MG63 (cell line): ENCODE measurements at places on chromosomes 11 and 22. TPM values are rescaled to one million over a fixed set of nuclear protein-coding genes. Genes with fewer than 3 reads are reported as not detected.

- no peak for DNase-seq
These were observed 45.1 kb downstream of the KREMEN1 start for GRCh38 chr22:29117799-29118477.

- no peak for DNase-seq
These were observed 57.9 kb downstream of the SYTL2 start for GRCh38 chr11:85752890-85753581.

GRCh38 chr11:58058276-58059006 lies 27.7 kb downstream of the OR6Q1 start:
- peak; percentile 39 for DNase-seq

Gene HEPACAM
- not detected in 2 replicates for total RNA-seq

Gene ZNF202
- total RNA-seq: 10.0 and 21.2 TPM in 2 replicates

DNA sequence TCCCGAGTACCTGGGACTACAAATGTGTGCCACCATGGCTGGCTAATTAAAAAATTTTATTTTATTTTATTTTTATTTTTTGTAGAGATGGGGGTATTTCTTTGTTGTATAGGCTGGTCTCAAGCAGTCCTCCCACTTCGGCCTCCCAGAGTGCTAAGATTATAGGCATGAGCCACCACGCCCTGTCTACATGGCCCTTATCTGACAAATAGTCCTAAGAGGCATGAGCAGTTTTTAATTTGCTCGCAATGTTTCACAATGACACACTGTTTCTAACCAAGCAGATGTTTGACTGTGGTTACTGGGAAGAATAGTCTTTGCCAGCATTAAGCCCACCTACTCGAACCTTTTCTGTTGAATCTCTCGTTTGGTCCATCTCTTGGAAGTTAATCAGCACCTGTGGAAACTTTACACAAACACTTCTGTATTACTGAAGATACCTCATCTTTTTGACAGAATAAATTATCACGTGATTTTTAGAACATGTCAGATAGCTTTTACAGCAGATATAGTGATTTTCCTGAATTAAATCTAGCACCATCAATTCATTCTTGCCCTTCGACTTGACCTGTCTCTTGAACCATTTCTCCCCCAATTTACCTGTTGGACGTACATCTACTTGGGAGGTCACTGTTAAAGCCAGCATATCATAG lies 71.4 kb downstream of the MTMR3 start:
- DNase-seq: no peak

Gene CTTN
- total RNA-seq: 153 and 159 TPM in 2 replicates

- no peak for DNase-seq
These were observed 25.2 kb downstream of the MORC2 start for GRCh38 chr22:30943368-30943767.

GRCh38 chr22:50576070-50576469 lies 2.2 kb downstream of the CPT1B start:
- peak; percentile 10 for DNase-seq

DNA sequence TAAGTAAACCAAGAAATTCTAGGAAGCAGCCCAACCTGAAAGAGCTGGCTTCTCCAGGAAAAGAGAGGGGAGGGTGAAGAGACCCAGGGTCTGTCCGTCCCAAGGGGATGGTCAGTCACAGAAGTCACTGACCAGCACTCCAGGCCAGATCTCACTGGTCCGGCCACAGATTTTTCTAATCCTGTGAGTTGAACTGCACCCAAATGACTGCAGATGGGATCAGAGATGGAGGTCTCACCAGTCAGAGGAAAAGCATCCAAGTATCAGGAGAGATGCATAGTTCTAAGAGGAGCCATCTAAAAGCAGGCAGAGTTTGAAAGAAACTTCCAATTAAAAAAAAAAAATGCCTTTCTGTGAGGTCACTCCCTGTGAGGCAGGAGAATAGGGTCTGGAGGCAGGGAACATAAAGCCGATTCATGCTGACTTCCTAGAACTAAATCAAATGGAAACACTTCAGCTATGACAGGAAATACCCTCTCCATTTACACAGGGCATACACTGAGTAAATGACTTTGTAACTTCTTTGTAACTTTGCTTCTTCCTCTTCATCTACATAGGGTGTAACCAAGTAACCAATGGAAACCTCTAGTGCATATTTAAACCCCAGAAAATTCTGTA lies 144.5 kb downstream of the CCDC34 start:
- peak; percentile 69 for DNase-seq

GRCh38 chr11:33663121-33663520 lies 37.5 kb downstream of the C11orf91 start:
- DNase-seq: no peak

DNA sequence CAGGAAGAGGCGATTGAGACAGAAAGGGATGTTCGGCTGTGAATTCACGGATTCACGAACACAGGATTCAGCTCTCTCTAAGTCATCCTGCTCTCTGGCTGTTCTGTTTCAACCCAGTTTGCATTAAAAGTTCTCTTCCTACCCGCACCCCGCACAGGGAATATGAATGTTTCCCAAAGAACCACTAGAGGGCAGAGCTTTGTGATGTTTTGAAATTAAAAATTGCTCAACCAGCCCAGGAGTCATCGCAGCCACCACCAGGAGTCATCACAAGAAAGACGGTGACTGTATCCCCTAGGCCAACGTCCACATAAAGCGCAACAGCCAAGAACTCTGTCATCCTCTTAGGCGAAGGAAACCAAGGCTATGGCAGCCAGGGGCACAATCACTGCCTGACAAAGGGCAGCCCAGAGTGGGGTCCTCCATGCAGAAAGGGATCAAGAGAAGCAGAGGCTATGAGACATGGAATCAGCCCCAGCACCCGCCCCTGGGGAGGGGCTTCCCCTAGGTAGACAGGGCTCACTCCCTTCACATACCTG lies 122.4 kb downstream of the WT1 start:
- peak; percentile 35 for DNase-seq

DNA sequence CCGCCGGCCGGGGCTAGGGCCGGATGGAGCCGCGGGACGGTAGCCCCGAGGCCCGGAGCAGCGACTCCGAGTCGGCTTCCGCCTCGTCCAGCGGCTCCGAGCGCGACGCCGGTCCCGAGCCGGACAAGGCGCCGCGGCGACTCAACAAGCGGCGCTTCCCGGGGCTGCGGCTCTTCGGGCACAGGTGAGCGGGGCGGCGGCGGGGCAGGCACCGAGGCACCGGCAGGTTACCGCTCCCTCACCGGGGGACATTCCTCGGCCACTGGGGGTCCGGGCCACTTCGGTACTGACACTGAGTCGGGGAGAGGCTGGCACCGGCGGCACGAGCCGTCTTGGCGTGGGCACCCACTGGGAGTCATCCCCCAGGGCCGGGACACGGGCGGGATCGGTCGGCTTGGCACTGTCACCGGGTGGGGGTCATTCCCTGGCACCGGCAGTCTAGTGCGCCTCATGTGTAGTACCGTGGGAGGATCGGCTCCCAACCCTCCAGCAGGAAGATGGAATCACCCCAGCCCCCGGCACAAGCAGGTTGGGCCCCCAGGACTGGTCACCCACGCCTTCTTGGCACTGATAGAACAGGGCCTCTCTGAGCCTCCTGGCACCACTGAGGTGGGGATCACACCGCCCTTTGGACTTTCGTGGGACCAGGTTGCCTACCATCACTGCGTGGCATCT lies 511 bp downstream of the DGKZ start:
- DNase-seq: peak; percentile 28

Gene SLC15A3
- not detected in 2 replicates for total RNA-seq

Gene MRGPRX3
- not detected in 2 replicates for total RNA-seq

Gene TEX54
- not detected in 2 replicates for total RNA-seq

GRCh38 chr11:105719073-105719822 lies 109.4 kb downstream of the GRIA4 start:
- peak; percentile 44 for DNase-seq

- peak; percentile 4 for DNase-seq
These were observed 64.6 kb downstream of the KCNJ1 start for GRCh38 chr11:128802358-128802981.

- DNase-seq: no peak
These were observed 11.7 kb downstream of the SEC14L3 start for GRCh38 chr22:30460147-30460546.

Gene TP53I11
- 25.3 and 43.3 TPM in 2 replicates for total RNA-seq

GRCh38 chr11:27348340-27348873 lies 14.6 kb downstream of the CCDC34 start:
- DNase-seq: no peak

DNA sequence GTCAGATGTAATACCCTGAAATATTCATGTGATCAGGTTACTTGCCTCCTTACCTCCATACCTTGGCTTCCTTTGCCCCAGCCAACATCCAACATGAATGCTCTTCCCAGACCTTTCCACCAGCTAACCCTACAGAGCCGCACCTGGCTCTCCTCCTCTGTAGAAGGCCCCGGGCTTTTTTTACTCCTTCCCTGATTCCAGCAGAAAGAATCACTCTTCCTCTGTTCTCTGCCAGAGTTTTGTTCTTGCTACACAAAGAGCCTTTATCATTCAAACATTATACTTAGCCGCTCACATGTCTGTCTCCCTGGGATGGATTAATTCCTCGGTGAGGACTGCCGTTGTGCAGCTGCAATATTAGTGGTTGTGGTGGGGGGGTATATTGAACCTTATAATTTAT lies 116.8 kb upstream of the GRAMD1B start:
- DNase-seq: no peak

DNA sequence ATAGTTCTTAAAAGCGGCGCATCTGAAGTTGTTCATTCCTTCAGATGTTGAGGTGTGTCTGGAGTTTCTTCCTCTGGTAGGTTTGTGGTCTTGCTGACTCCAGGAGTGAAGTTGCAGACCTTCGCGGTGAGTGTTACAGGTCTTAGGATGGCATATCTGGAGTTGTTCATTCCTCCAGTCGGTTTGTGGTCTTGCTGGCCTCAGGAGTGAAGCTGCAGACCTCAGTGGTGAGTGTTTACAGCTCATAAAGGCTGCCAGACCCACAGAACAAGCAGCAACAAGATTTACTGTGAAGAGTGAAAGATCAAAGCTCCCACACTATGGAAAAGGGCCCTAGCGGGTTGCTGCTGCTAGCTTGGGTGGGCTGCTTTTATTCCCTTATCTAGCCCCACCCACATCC lies 201.7 kb upstream of the PDGFD start:
- no peak for DNase-seq

DNA sequence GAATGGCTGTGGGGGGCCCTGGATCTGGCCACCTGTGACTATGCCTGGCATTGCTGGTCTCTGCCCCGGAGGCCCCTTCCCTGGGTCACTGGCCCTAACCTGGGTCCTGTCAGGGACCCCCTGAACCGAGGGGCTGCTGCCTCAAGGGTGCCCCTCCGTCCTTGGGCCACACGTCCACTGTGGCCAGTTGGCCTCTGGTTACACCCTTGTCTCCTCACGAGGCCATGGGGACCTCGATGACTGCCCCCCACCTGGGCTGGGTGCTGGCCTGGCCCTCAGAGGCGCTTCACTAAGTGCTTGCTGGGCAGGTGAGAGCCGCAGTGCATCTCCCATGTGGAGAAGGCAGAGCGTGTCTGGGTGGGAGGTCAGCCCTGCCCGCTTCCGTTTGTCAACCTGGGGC lies 27.3 kb upstream of the FGF19 start:
- no peak for DNase-seq

Gene P2RY2
- total RNA-seq: 0.15 and 1.3 TPM in 2 replicates

Gene HORMAD2
- total RNA-seq: not detected in 2 replicates

DNA sequence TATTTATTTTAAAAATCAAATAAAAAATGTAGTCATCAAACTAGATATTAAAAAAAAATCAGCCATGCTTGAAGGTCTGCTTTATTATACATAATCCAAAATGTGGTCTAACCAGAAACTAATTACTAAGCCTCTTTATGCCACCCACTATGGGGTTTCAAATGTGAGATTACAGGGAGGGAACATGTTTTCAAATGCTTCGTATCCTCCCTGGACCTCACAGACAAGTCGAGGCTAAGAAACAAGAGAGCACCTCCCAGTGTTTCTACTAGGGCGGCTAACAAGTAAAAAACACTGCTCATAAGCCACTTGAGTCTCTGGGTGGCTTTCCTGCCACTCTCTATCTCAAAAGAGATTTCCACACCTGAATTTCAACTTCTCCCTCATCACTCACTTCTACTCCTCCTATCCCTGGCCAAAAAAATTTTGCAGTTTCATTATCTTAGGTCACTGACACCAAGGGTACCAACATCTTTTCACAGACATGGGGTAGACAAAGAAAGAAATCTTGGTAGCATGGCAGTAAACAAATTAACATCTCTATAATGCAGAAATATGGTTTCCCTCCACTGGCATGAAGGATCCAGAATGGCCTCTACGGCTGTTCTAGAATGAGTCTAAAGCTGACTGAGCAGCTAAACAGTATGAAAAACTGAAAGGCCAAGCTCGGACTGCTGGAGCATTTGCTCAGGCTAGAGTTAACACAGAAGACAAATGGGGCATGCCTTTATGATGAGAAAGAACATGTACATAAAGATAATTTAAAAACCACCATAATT lies 50.9 kb downstream of the PITPNB start:
- no peak for DNase-seq

DNA sequence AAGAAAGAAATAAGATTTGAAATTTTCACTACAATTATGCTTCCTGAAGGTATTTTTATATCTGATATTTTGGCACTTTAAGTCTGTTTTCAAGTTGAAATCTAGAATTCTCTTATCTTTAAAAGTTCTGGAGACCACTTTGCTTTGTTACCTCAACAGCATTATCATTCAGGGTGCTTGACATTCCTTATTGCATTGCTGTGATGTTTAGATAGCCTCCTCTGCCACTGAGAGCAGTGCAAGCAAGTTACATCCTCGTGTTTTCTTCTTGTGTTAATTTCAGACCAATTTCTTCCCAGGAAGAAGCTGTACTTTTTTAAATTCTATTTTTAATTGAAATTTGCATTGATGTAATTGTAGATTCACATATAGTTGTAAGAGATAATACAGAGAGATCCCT lies 333.9 kb upstream of the KIRREL3 start:
- no peak for DNase-seq

Gene TENM4
- not detected in 2 replicates for total RNA-seq

GRCh38 chr11:128840783-128841182 lies 26.3 kb downstream of the KCNJ1 start:
- DNase-seq: no peak

- DNase-seq: peak; percentile 47
These were observed 73.2 kb upstream of the TCF20 start for GRCh38 chr22:42343531-42344081.

- no peak for DNase-seq
These were observed 29.8 kb downstream of the NUP98 start for GRCh38 chr11:3767536-3767935.
